ENCODE measurements at places on chromosomes 6 and 20.
A peak's percentile ranks its signal among the peaks of the same experiment; 100 is the strongest.

- no peak for DNase-seq
Observed at GRCh38 chr20:4929686-4930397, 71.5 kb downstream of the SLC23A2 start.

DNA sequence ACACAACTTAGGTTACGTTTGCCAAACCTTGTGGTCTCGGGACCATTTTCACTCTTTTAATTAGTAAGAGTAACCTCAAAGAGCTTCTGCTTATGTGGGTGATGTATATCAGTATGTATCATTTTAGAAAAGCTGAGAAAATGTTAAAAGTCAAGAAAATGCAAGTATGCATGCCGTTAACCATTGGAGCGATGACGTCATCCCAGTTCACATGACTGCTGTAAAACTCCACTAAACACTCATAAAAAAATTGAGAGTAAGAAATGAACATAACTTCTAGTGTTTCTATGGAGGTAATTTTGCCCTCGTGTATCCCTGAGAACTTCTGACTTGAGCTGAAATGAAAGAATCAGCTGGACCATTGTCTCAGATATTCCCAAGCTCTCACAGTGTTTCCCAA, 250.0 kb upstream of the CDH4 start:
- no peak for DNase-seq

- DNase-seq, result peak; percentile 35
Observed at GRCh38 chr20:21607971-21608725, 94.3 kb upstream of the NKX2-2 start.

- DNase-seq, result peak; percentile 19
Observed at GRCh38 chr6:50185006-50185405, 135.3 kb upstream of the DEFB112 start.

GRCh38 chr6:150939399-150939798, 73.9 kb downstream of the MTHFD1L start:
- no peak for DNase-seq

- DNase-seq, result no peak
Observed at GRCh38 chr6:163751032-163751525, 336.6 kb downstream of the QKI start.

DNA sequence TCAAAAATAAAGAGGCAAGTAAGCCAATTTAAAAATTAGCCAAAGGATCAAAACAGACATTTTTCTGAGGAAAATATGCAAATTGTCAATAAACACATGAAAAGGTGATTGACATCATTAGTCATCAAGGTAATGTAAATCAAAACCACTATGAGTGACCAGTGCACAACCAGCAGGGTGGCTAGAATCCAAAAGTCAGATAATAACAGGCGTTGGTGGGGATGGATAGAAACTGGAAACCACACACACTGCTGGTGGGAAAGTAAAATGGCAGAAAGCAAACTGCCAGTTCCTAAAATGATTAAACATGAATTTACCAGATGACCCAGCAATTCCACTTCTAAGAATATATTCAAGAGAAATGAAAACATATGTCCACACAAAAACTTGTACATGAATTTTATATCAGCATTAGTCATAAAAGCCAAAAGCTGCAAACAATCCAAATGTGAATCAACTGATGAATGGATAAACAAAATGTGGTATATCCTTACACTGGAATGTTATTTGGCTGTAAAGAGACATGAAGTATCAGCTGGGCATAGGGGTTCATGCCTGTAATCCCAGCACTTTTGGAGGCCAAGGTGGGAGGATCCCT, 74.8 kb upstream of the MBOAT1 start:
- no peak for DNase-seq

DNA sequence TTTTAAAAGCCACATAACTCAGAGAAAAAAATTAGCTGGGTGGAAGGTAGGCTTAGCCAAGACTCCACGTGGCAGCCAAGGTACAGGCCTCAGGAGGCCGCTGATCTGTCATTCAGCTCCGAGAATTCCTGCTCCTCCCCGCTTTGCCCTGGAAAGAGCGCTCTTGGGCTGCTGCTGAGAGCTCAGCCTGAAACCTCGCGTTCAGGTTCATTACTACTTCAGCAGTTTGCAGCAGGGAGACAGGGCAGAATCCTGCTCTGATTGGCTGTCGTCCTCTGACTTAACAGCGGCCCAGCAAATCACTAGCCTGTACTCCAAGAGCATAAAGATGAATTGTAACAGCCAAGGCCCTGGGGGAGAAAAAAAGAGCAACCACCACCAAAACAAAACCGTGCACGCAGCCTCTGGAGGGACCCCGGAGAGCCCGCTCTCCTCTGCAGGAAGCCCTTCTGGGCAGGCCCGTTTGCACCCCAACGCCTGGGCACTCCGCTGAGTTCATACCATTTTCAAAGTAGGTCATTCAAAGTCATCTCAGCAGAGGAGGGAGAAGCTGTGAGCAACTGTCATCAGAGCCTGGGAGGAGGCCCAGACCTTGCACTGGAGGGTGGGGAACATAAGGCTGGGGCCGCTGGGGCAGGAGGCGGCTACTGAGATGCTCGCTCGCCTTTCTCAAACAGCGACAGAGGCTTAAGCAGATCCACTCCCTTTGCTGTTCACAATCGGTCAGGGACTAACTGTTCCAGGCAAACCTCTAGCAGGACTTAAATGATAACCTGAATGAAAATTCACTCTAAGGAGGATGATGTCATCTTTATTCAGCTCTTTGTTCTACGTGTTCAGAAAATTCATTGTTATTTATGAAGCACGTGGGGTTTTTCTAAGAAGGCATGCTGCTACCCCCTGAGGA, 42.3 kb upstream of the ATXN1 start:
- DNase-seq, result no peak

- no peak for DNase-seq
Observed at GRCh38 chr6:86683132-86683908, 254.0 kb upstream of the HTR1E start.

DNA sequence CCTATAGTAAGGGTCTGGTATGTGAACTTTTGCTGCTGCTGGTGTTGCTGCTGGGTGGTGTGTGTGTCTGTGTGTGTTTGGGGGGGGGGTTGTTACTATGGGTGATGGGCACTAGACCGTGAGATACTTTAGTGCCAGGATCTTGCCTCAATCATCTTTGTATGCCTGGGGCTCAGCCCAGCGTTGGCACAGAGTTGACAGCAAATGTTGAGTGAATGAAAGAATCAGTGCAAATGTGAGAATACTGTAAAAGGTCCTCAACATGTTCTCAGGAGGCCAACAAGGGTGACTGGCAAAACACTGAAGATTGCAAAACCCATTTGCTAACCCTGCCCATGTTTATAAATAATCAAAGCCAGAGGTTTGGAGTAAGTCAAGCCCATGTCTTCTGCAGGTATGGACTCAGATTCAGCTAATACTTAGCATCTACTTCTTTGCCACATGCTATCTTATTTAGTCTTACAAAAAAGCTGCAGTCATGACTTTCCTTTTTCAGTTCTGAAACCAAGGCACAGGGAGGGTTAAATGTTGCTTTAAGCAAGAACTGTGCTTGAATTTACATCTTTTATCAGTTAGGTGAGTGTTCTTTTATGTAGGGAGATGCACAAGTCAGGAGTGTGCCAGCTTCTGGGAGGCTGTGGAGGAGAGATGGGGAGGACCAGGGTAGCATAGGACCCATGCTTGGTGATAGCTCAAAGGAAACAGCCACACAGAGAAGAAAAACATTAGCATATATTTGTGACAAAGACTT, 125.3 kb upstream of the SPACA1 start:
- no peak for DNase-seq

GRCh38 chr20:47055699-47056369, 161.2 kb downstream of the EYA2 start:
- no peak for DNase-seq

- DNase-seq, result peak; percentile 72
Observed at GRCh38 chr6:53956068-53956711, 155.1 kb upstream of the MLIP start.

DNA sequence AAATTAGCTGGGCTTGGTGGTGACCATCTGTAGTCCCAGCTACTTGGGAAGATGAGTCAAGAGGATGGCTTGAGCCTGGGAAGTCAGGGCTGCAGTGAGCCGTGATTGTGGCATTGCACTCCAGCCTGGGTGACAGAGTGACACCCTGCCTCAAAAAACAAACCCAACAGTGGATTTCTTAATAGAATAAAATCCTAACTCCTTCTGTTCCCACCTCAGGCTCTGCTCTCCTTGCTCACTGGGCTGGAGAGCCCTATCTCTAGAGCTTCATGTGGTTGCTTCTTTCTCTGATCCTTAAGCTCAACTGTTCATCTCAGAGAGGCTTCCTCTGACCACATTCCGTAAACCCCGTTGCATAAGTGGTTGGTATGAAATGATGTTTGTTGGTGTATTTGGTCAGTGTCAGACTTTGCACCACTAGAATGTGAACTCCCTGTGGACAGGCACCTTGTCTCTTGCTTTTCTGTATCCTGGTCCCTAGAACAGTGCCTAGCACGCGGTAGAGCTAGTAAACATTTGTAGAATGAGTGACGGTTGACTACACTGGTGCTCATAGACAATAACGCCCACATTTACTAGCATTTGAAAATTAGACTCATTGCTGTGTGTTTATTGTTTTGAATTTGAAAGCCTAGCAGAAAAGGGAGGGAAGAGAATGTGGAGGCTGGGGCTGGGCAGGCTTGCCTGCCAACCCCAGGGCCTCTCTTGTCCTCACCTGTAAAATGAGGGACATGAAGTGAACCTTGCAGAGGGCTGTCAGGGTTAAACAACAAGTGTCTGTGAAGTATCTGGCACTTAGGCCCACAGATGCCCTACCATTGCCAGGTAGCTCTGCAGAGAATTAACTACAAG, 4.2 kb downstream of the MAPRE1 start:
- no peak for DNase-seq

DNA sequence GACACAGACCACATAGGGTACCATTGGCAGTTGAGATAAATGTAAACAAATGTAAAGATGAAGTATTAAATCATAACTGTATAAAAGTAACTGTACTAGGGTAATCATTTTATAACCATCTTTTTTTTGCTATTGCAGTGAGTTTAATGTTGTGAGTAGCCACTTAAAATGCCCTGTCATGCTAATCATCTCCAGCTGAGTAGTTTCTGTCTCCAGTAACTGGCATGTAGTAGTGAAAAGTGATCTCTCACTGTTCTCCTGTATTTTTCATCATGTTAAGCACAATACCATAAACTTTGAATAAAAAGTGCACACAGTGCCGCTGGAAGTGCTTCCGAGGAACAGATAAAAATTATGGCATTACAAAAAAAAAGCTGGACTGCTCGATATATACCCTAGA, 45.0 kb upstream of the OPRM1 start:
- no peak for DNase-seq

GRCh38 chr6:37623666-37624065, 74.0 kb downstream of the MDGA1 start:
- no peak for DNase-seq

DNA sequence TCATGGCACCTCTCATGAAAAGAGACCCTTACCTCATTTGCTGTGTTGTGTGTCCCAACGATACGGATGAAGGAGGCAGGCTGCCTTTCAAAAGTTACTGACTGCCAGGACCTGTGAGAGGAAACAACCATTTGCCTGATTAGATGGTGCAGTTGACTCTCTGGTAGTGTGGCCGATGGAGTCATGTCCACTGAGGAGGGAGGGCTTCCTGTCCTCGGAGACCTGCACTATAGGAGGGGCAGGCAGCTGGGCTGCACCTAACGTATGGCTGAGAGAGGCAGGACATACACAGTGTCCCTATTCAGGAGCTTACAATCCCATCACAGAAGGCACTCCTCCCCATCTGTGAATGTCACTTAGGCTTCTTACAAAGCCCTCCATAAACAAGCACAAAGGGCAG, 373.0 kb downstream of the ZFAND3 start:
- DNase-seq, result no peak

GRCh38 chr6:42200035-42200434, 5.3 kb upstream of the GUCA1B start:
- no peak for DNase-seq

DNA sequence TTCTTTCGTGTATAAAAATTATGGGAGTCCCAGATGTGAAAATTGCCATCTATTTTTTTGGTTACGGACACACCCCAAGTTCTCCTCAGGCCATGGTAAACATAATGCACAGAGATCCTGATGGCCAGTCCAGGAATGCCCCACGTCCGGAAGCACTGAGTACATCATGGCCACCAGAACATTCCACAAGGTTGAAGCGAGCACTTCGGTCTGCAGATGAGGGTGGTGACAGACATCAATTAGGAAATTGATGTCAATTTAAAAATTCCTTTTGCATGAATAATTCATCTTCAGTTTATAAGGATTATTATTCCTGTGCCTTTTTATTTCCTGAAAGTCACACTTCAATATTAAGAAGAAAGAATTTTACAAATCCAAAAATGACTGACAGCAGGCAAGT, 13.2 kb upstream of the EXOC2 start:
- no peak for DNase-seq

DNA sequence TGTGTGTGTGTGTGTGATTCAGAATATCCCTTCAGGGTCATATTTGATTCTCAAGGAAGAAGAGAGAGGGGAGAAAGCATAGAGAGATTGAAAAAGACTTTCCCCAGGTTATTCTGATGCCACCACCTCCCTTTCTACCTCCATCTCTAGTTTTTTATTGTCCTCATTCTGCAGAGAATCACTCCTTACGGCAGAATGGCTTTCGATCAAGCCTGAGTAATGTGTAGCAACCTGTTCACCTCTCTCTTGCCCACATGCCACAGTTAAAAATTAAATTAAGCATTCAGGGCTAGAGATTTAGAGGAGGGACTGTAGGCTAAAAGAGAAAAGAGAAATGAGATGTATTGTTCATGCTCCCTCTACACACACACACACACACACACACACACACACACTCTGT, 18.1 kb downstream of the KLHL32 start:
- DNase-seq, result no peak

- DNase-seq, result no peak
Observed at GRCh38 chr20:52847029-52847660, 125.0 kb upstream of the TSHZ2 start.
